Neural crest cell (in vitro differentiated cells): ENCODE measurements at places on chromosomes 4 and X.

DNA sequence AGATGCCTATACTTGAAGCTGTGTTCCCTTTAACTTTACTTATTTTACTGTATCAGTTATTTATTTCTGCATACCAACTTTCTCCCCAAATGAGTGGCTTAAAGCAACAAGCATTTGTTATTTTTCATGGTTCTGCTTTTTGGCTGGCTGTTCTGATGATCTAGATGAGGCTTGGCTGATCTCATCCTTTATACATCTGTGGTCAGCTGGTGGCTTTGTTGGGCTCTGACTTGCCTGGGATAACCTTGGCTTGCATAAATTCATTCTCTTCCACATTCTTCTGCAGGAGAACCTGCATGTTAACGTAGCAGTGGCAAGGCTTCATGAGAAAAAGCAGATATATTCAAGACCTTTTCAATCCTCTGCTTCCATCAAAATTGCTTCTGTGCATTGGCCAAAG, 1317.6 kb downstream of the ADGRL3 start:
- DNase-seq = no peak

DNA sequence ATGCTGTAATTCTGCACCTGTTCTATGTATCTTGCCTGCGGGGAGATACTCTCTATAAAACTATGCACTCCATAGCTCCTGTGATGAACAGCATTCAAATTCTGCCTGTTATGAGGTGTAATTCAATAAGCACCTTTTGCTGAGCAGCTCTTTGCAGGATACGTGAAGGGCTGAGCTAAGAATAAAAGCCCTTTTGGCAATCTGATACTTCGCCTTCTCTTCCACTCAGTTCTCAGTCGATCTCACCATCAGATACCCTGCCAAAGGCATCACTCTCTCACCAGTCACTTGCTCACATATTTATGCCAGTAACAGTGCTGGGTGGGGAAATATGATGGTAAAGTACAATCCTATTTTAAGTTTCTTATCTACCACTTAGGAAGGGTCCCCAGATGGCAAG, 67.2 kb downstream of the RPS3A start:
- DNase-seq = no peak

- DNase-seq = no peak
These were observed 523.3 kb downstream of the SMARCA1 start for GRCh38 chrX:129000018-129000417.

DNA sequence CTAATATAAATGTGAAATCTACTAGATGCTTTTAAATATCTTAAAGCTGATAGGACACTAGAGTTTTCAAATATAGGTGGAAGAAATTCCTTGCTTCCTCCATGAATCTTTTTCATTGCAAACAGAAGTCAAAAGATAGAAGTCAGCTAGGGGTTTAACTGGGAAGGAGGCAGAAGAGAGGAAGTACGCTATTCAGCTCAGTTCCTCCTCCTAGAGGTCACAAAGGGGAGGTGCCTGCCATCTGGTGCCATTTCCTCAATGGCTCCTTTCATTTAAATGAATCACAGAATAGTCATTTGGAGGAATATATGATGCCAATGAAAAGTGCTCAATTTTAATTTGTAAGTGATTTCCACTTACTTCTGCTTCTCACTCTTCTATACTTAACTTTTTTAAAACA, 8.5 kb downstream of the COL25A1 start:
- no peak for DNase-seq

DNA sequence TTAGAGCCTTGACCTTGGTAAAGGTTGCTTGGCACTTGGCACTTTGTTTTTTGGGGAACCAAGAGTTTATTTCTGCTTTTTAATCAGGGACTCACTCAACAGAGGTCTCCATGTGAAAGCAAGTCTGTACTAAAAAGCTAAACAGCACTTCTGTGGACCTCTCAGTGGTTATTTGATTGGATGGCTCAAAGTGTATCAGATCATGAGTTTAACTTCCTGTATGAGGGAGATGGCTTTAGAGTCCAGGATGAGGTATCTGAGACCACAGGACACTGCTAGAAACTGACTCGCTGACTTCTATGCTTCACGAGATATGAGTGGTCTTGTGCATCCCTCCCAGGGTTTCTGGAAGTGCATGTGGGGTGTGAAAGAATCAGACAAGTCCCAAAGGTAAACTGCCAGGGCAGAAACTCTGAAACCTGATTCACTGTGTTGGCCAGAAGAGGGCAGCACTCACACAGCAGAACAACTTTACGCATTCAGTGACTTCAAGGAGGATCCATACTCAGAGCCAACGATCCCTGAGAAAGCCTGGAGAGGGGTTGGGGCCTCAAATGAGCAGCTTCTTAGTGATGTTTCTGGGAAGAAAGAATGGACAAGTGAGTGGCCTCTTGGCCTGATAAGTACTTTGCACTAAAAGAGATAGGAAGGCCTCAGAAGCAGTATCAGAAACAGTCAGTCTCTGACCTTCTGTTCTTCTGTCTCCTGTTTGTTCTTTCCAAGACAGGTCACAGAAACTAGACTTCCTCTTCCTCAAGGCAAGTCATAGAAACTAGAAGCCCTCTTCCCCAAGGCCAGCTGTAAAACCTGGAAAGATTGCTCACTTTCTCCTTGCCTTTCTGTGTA, 220.3 kb upstream of the CXCL13 start:
- DNase-seq = peak; percentile 69

GRCh38 chr4:101018836-101019235, 328.5 kb downstream of the PPP3CA start:
- no peak for DNase-seq

DNA sequence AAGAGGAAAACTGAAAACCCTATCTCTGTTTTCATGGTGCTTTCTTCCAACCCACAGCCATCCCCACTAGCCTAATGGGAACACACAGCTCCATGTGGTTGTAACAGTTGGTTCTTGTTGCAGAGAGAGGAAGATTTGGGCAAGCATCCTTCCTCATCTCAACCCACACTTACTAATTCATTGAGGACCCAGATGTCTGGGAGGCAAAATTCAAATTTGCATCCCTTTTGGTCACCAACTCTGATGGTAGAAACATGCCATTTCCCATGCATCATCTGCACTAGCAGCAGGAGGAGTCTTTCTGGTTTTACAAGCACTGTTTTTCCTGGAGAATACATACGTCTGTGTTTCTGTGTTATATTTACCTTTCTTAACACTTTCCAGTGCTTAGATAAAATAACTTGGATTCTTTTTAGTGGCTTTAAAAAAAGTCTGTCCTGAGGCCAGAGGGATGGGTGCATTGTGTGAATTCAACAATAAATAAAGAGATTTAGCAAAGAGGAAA, 301.0 kb downstream of the KCTD8 start:
- no peak for DNase-seq

DNA sequence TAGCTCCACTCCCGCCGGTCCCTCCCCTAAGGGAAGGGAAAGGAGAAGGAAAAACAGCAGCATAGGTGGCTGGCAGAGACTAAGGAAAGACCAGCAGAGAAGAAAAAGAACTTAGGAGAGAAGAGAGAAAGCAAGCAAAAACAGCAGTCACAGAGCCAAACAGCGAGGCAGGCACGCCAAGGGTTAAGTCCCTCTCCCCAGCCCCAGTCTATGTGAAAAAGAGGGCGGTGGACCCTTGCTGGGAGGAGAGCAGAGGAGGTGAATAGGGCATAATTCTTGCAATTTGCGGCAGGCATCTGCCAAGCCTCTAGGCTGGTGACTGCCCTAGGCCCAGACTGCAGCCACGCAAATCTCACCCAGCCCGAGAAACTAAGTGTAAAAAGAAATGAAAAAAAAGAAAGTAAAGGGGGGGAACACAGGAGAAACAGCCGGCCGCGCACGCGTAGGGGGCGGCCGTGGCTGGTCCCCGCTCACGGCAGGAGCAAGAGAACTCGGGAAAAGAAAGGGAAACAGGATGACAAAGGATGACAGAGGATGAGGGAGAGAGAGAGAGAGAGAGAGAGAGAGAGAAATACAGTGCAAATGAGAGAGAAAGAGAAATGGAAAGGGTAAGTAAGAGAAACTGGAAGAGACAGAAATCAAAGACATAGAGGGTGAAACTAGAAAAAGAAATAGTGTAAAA, 48.6 kb downstream of the MAGEA9 start:
- DNase-seq = peak; percentile 25

DNA sequence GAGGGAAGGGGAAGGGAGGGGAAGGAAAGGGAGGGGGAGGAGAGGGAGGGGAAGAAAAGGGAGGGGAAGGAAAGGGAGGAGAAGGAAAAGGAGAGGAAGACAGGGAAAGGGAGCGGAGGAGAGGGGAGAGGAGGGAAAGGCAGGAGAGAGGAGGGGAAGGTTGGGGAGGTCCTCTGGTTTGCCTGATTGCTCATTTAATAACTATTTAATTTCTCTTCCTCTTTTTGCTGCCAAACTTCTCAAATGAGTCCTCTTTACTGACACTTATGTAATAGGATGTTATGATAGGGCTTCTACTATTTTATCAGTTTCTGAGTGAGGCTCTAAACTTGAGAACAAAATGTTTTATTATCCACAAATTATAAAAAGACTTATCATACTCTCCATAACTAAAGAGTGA, 35.4 kb upstream of the PPA2 start:
- DNase-seq = no peak

GRCh38 chr4:128818442-128818841, 8.9 kb downstream of the JADE1 start:
- DNase-seq = no peak

DNA sequence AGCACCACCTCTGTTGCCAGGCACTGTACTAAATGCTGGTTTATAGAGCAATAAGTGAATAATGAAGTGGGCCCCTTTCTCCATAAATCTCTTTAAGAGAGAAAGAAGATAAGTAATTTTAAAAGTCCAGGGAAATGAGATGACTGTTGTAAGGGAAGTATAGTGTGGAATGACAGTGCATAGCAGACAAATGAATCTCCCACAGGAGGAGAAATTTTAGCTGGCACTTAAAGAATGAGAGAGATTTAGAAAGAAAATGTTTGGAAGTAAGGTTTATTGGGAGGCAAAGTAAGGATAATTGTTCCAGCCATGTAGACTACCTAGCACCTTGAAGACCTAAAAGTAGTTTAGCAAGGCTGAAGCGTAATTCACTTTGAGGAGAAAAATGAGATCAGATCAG, 1081.1 kb upstream of the PABPC4L start:
- no peak for DNase-seq

DNA sequence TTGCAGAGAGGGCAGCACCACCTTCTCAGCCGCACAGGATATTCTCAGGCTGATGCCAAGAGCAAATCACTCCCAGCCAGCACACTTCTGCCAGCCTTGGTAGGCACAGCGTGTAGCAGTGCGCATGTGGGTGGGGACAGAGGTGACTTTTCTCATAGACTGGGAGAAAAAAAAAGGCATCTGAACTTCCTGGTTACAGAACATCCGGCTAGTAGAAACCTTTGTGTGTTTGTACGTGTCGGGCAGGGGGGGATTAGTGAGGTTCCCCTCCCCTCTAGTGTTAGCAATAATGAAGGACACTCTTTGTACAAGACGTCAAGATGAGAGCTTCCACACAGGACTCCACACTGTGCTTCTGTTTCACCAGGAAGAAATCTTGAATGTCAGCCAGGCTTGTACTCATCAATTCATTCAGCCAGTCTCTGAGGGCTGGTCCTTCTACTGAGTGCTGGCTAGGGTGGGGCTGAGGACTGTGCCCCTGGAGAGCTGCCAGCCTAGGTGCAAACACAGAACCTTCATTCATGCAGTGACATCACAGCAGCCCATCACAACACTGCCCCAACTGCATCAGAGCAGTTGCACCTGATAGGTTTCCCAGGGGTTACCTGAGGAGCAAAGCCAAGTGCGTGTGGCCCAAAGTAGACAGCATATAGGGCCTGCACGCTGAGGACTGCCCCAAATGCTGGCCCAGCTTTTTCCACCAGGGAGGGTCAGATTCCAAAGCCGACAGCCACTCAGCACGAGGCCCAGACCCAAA, 34.7 kb downstream of the SLC25A5 start:
- no peak for DNase-seq

- no peak for DNase-seq
These were observed 24.2 kb upstream of the ARHGEF9 start for GRCh38 chrX:63809173-63809572.

- DNase-seq = no peak
These were observed 57.2 kb downstream of the MFAP3L start for GRCh38 chr4:169968999-169969398.

DNA sequence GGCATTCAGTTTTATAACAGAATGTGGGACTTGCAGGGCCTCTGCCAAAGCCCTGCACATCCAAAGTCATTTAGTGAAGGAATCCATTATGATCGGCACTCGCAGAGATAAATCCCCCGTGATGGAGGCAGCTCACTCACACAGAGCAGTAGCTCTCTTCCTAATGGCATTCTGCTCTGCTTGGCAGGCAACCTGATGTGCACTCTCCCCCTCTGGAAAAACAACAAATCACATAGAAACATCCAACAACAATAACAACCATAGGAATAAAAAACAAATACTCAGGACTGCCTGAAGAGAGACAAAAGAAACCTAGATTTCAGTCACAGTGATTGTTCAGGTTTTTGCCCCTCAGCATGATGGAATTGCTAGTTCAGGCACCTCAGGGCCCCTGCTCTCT, 59.7 kb downstream of the NAA11 start:
- no peak for DNase-seq

DNA sequence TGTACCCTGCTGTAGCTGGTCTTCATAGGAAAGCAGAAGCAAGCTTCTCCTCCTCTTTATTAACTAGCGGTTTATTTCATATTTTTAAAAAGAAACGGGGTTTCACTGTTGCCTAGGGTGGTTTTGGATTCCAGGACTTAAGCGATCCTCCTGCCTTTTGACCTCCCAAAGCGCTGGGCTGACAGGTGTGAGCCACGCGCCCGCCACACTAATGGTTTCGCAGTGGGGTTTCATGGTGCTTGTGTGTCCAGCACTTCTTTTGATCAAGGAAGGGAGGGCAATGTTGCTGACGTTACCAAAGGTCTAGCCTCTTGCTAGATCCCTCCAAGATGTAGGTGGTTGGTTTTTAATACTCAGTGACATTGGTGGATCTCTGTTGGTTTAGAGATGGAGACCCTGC, 1.4 kb downstream of the MAEA start:
- DNase-seq = no peak

DNA sequence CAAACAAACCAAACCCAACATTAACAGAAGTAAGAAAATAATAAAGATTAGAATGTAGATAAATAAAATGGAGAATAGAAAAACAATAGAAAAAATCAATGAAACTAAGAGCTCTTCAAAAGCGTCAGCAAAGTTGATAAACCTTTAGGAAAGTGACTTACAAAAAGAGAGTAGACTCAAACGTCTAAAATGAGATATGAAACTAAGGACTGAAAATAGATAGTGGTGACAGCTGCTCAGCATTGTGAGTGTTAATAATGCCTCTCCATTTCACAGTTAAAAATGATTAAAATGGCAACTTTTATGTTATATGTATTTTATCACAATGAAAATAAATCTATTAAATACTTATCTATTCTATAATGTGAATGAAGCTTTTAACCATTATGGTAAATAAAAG, 125.7 kb upstream of the CPXCR1 start:
- DNase-seq = no peak
